ENCODE measurements at places on chromosomes 6 and 20. TPM values are rescaled to one million over a fixed set of nuclear protein-coding genes. Genes with fewer than 3 reads are reported as not detected.

The COL11A2 gene
- 0.57 TPM for total RNA-seq

The NOX3 gene
- total RNA-seq: not detected

The THEMIS gene
- total RNA-seq: 0.05 TPM

The MYLK4 gene
- 0.85 TPM for total RNA-seq

The LY6G6C gene
- total RNA-seq: 0.23 TPM

The C6orf15 gene
- not detected for total RNA-seq

The BPIFA2 gene
- total RNA-seq: not detected

The ITCH gene
- 63.9 TPM for total RNA-seq

The TBXT gene
- total RNA-seq: not detected

The MRAP2 gene
- total RNA-seq: 2.5 TPM

The C6orf132 gene
- total RNA-seq: 12.9 TPM

The BNIP5 gene
- not detected for total RNA-seq

The PTPRT gene
- total RNA-seq: not detected

The HLA-DQA2 gene
- total RNA-seq: not detected

The SDCBP2 gene
- 1.8 TPM for total RNA-seq

The FOXQ1 gene
- total RNA-seq: 11.7 TPM

The TCF15 gene
- total RNA-seq: not detected

The CCDC167 gene
- total RNA-seq: 57.6 TPM

The RIN2 gene
- 25.0 TPM for total RNA-seq

The ADA gene
- 53.8 TPM for total RNA-seq

The SAMD3 gene
- total RNA-seq: not detected

The EPHA7 gene
- 8.6 TPM for total RNA-seq

The ELOVL2 gene
- total RNA-seq: 27.8 TPM

The NKAIN2 gene
- total RNA-seq: 2.6 TPM

The KCNK16 gene
- total RNA-seq: not detected

The SPATS1 gene
- not detected for total RNA-seq

The NFATC2 gene
- 10.6 TPM for total RNA-seq

The TNXB gene
- total RNA-seq: 1.8 TPM

The OSTM1 gene
- 277 TPM for total RNA-seq

The DOK5 gene
- 0.18 TPM for total RNA-seq

All from Panc1 (cell line).